ENCODE measurements at places on chromosomes 4 and X. TPM values are rescaled to one million over a fixed set of nuclear protein-coding genes. Genes with fewer than 3 reads are reported as not detected.

Gene STPG2
- polyA plus RNA-seq, result 0.25 TPM

Gene CT45A1
- 12.9 TPM for polyA plus RNA-seq

Gene DUSP21
- not detected for polyA plus RNA-seq

Gene SFRP2
- polyA plus RNA-seq, result 3.5 TPM

Gene TMEM175
- polyA plus RNA-seq, result 28.9 TPM

Gene NDNF
- 197 TPM for polyA plus RNA-seq

Gene GLOD5
- polyA plus RNA-seq, result 1.5 TPM

Gene CLNK
- polyA plus RNA-seq, result 0.44 TPM

Gene GPRASP1
- 21.1 TPM for polyA plus RNA-seq

Gene EDA2R
- polyA plus RNA-seq, result 0.63 TPM

Gene OGT
- 267 TPM for polyA plus RNA-seq
